ENCODE measurements at places on chromosomes 4 and X.

DNA sequence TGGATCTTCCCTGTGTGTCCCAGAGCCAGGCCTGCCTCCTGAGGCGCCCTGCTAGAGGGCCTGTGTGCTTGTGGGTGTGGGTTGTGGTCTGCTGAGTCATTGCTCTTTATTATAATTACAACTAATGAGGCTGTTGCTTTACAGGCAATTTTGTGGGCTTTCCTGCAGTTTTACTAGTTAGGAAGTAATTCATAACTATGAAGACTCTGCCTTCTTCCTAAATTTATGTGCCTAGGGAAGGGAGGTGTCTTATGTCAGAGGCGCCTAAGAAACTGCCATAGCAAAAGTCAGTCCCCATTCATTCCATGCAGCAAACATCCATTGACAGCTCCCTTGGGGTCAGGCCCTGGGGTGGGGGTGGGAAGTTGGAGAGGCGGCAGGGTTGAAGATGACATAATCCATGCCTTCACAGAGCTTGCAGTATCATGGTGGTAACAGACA lies 359.2 kb downstream of the IDS start:
- no peak for DNase-seq

DNA sequence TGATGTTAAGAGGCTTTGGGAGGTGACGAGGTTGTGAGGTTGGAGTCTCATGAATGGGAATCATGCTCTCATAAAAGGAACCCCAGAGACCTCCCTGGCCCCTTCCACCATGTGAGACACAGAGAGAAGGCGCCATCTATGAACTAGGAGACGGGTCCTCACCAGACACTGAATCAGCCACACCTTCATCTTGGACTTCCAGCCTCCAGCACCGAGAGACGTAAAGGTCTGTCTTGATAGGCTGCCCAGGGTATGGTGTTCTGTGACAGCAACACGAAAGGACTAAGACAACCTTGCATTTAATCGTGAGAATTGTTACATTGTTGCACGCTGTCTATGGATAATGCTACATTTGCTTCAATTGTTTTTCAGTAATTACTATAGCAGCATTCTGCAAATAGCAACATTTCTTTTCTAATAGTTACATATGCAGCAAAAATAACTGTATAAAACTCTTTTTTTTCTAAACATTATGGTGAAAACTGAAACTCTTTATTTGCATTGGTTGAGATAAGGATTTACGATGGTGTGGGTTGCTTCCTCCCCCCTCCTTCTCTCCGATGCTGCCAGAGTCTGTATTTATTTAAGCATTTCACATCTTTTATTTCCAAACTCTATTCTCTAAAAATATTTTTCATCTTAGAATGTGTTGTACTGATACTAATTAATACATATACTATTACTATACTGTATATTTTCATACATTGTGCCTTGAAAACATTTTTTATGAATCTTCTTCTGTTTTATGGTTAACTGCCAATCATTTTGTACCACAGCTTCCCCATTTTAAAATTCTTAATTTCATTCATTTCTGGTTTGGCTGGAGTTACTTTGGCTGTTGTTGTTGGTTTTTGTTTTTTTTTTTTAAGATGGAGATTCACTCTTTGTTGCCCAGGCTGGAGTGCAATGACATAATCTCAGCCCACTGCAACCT lies 26.4 kb upstream of the AKAP17A start:
- DNase-seq: no peak

- no peak for DNase-seq
Observed at GRCh38 chrX:137418086-137418485, 147.8 kb upstream of the ZIC3 start.

DNA sequence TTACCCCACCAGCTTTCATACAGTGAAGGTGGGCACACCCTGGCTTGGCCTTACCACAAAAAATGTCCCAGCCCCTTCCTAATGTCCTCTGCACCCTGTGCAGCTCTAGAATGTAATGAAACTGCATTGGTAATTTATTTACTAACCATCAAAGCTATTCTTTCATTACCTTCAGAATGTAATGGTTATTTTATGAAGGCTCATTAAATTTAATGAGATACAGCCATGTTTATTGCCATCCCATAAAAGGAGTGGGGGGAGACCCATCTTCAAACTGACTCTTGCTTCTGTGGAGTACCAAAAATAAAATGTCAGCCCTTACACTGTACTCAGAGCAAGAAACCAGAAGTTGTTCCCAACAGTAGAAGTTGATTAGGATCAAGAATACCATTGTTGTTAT lies 25.0 kb downstream of the NKX6-1 start:
- DNase-seq: no peak

DNA sequence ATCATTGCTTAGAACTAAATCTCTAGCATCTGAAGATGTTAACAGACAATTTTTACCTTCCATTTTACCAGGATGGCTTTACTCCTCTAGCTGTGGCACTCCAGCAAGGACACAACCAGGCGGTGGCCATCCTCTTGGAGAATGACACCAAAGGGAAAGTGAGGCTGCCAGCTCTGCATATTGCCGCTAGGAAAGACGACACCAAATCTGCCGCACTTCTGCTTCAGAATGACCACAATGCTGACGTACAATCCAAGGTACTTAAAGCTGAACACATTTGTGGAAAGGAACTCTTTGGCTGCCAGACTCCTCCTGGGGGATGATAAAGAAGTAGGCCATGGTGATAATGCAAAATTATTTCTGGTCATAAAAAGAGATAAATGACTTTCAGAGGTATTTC lies 187.5 kb downstream of the ANK2 start:
- no peak for DNase-seq

DNA sequence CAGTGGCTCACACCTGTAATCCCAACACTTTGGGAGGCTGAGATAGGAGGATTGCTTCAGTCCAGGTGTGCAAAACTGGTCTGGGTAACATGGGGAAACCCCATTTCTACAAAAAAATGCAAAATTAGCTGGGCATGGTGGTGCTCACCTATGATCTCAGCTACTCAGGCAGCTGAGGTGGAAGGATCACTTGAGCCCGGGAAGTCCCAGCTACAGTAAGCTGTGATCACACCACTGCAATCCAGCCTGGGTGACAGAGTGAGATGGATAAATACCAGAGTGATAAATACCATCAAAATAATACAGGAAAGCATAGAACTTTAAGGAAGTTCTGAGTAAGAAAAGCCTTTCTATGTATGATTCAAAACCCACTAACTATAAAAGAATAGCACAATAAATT lies 52.8 kb downstream of the LRBA start:
- DNase-seq: no peak

- DNase-seq: no peak
Observed at GRCh38 chr4:40585201-40585799, 44.4 kb downstream of the RBM47 start.

DNA sequence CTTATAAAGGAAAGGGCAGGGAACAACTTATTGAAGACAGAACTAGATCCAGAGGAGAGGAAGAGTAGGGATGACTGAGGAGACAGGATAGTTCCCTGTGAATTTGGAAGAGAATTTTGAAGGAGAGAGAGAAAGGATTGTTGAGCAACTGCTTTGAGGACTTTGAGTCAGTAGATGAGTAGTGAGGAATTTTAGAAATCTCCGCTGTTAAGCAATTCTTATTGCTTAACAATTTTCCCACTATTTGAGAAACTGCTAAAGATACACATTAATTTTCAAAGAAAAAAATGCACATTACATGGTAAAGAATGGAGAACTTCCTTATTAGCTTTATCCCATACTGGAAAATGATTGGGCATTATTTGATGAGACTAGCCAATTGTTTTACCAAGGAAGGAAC lies 116.3 kb upstream of the NRK start:
- DNase-seq: no peak

- no peak for DNase-seq
Observed at GRCh38 chrX:31130457-31131220, 58.8 kb upstream of the FTHL17 start.

GRCh38 chr4:20925176-20925575 lies 224.9 kb downstream of the PACRGL start:
- DNase-seq: no peak

All from NCI-H1694 treated with DMSO at 0.1 percent for 48 hours (cell line).